ENCODE measurements at places on chromosomes 4 and X.

GRCh38 chrX:20311505-20311904 is 44.8 kb upstream of the RPS6KA3 start:
- no peak for DNase-seq

- no peak for DNase-seq
Observed at GRCh38 chrX:118503260-118504041, 7.8 kb downstream of the DOCK11 start.

DNA sequence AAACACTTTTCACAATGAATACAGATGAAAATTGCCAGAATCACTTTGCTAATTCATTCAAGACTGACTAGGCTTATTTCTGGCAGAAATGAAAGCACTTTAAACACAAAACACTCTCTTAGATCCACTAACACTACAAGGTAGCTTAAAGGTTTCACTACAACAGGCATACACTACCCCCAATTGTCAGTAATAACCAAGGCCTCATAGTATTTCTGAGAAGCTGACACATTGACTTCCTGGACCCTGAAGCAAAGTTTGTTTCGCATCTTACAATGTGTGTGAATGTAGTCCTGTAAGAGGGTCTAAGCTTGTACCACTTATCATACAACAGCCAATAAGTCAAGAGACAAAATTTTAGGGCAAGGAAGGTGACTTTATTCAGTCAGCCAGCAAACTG is 129.9 kb upstream of the FMR1 start:
- no peak for DNase-seq

GRCh38 chr4:3253808-3254207 is 4.8 kb downstream of the MSANTD1 start:
- no peak for DNase-seq
